MCF 10A (cell line): ENCODE measurements at places on chromosomes 2 and 18. TPM values are rescaled to one million over a fixed set of nuclear protein-coding genes. Genes with fewer than 3 reads are reported as not detected.

The SIX2 gene
- total RNA-seq = 0.96 and 1.2 TPM in 2 replicates

The GPR17 gene
- total RNA-seq = not detected in 2 replicates

The CD8A gene
- not detected in 2 replicates for total RNA-seq

DNA sequence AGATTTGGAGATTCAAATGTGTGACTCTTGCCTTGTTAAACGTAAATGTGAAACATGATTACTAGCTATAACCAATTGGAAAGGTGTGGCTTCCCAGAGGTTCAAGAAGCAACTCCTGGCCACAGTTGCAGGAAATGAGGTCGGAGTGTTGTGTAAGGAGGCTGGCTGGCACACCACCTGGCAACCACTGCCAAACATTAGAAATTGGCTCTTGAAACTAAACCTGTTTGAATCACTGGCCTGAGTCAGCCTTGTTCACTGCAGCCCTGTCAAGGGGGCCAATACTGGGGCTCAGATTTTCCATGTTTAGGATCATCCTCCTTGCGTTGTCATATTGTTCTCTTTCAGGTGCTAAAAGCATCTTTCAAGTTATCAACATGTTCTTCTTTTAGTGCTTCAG lies 206.3 kb downstream of the ARL6IP6 start:
- peak; percentile 95 for DNase-seq

GRCh38 chr2:219897456-219897855 lies 270.0 kb downstream of the SLC4A3 start:
- DNase-seq = no peak

GRCh38 chr18:75173125-75173432 lies 35.9 kb downstream of the PTGR3 start:
- no peak for DNase-seq

- no peak for DNase-seq
These were observed 54.7 kb downstream of the E2F6 start for GRCh38 chr2:11411244-11411643.

DNA sequence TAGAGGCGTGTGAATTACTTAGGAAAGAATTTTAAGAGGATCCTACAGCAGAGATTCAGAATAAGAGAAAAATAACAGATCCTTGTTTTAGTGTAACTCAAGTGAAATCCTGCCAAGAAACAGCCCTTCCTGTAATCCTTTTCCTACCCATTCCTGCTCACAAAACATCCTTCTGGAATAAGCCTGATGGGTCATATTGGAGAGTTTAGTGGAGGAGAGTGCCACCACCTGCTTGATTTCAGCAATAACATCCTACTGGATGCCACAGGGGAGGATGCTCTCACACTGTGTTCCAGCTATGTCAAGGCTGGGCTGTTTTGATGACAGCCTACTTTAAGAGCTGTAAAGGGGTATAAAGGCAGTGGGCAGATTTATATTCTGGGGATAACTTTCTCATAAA lies 54.8 kb upstream of the CCDC178 start:
- peak; percentile 42 for DNase-seq

- DNase-seq = no peak
These were observed 42.6 kb downstream of the TTR start for GRCh38 chr18:31634331-31634713.

DNA sequence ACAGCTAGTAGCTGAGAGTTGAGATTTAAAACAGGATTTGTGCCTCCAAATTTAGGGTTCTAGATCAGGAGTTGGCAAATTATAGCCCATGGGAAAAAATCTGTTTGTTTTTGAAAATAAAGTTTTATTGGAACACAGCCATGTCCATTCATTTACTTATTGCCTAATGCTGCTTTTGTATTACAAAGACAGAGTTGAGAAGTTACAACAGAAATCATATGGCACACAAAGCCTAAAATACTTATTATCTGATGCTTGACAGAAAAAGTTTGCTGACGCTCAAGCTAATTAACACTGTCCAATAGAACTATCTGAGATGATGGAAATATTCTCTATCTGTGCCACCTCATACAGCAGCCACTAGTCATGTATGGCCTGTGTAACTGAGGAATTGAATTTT lies 229.1 kb upstream of the RASGRP3 start:
- peak; percentile 27 for DNase-seq

DNA sequence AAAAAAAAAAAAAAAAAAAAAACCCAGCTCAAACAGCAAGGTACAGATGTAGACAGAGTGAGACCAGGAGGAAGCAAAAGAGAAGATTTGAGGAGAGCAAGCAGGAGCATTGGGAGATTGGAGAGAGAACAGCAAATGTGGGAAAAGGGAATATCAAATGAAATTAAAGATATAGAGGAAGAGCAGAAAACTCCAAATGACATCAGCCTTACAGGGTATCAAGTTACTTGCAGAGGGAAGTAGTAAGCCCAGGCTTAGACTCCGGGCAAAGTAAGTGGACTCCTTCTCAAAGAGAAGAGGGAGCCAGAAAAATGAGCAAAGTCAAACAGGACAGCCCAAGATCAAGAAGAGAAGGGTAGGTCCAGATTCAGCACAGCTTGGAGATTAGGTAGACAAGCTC lies 93.3 kb upstream of the PPP1CB start:
- peak; percentile 31 for DNase-seq

- DNase-seq = no peak
These were observed 158.7 kb downstream of the TDRD15 start for GRCh38 chr2:21282515-21282898.
